Epithelial cell of proximal tubule (primary cell): ENCODE measurements at places on chromosomes 5 and 9.

- DNase-seq: no peak
These were observed 30.3 kb downstream of the NDUFS4 start for GRCh38 chr5:53590759-53591158.

GRCh38 chr5:151134228-151134627 lies 23.4 kb downstream of the ANXA6 start:
- DNase-seq: no peak

GRCh38 chr9:96425500-96426169 lies 7.5 kb upstream of the ZNF367 start:
- DNase-seq: no peak

DNA sequence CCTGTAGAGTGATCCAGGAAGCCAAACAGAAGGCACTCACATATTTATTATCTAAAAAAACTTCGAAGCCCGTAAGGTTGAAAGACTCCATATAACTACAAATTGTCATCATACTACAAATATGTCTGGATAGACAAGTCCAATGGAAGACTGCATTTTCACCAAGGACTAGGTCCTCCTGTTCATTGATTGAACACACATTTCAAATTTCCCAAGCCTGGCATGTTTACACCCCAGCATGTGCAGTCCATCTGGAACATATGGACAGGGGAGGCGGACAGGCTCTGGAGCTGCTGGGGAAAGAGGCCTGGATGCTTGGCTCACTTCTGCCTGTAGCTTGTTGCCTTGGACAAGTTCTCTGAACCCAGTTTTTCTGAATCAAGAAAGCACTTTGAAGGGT lies 378.7 kb downstream of the ENC1 start:
- no peak for DNase-seq
